ENCODE measurements at places on chromosomes 2 and 18.

DNA sequence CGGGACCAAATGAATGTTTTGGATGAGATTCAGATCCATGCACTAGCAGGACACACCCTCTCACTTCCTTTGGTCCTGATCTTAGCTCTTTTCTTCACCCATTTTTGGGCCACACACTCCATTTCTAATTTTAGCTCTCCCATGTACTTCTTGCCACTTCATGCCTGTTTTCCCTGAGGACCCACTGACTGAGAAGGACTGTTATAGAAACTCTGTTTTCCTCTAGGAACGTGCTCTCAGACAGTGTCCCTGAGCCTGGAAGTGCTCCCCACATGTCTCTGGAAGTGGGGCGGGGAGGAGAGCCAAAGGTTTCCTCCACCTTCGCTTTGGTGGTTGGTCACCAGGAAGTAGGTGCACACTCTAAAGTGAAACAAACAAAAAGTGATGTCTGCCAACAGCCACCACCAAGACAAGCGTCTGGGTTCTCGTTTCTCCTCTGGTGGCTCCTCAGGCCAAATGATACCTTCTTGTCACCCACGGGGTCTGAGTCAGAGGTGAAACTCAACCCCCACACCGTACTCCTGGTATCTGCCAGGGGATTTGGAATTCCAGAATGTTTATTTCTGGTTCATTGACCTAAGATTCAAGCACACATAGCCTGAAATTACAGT, 74.7 kb downstream of the MERTK start:
- no peak for DNase-seq

- DNase-seq, result no peak
Measured at GRCh38 chr2:136259551-136259950, 141.6 kb upstream of the CXCR4 start.

DNA sequence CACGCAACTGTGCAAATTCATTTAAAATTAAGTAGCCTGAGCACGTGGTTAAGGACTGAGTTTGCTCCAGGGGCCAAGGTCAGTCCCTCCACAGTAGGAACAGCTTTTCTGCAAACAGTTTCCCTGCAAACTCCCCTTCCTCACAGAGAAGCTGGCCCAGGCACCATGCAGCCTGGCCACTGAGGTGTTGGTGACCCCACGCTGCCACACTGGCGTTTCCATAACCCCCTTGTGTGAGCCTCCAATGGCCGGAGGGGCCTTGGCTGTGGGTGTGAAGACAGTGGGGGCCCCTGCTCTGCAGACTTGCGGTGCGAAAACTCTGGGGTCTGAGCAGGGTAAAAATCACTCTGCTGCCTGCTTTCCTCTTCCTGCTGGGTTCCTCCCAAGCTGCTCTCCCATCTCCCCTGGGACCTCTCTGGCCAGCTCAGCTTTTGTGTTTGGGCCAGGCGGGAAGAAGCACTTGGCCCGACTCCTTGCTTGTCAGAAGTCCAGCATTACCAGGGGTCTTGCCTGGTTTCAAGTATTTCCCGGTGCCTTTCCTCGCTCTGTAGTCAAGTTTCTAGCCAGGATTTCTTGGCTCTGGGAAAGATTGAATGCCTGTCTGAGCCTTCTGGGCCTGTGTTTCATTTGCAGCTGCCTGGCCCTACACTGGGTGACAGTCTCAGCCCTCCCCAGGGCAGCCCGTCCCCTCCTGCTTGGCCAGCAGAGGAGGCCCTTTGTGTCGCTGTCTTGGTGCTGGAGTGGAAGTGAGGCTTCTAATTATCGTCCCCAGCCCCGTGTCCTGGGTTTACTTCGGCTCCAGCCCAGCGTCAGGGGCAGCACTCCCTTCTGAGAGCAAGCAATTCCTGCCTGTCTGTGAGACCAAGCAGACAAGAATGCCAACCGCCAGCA, 131.4 kb upstream of the SLC1A4 start:
- no peak for DNase-seq

DNA sequence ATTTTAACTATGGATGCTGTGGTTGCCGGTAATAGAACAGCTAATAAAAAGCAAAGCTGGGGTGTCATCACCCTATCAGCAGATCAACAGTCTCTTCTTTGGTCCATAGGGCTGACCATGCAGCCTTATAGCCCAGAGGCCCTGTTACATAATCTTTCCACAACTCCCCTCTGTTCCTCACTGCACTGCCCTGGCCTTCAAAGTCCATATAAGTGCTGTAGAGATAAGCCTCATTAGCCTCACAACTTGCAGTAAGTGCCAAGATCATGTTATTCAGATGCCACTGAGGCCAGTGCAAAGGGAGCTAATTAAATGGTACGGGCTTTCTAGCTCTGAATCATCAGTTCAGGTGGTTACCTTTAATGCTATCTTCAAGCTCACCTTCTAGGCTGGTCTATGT, 89.7 kb upstream of the CXCR4 start:
- no peak for DNase-seq

DNA sequence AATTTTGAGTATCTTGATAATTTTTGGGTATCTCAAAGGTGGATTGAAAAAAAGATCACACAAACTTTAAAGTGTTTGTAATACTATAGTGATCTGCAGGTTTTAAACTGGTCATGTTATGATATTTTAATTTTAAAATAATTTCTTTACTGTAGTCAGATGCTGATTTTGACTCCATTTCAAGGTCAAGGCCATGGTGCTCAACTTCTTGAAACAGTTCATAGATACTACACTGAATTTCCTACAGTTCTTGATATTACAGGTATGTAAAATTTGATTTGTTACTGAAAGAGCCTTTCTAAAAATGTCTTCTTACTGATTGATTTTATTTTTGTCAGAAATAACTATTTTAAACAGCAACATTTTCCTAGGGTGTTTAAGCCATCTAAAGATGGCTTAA, 33.1 kb upstream of the METAP1D start:
- no peak for DNase-seq

DNA sequence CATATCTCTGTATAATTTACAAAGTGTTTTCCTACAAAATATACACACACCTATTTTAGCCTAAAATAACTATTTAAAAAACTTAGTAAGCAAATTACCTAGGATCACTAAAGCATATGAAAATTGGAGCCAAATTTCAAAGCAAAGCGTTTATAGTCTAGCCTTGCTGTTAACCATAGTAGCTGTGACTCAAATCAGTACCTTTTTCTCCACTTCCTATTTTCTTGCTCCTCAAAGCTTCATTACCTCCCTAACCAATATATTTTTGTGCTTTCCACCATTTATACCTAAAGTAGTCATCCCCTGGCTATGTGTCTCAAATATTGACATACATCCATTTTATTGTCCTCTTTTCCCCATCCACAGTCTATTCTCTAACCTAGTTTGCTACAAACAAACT, 73.1 kb downstream of the ERBB4 start:
- no peak for DNase-seq

DNA sequence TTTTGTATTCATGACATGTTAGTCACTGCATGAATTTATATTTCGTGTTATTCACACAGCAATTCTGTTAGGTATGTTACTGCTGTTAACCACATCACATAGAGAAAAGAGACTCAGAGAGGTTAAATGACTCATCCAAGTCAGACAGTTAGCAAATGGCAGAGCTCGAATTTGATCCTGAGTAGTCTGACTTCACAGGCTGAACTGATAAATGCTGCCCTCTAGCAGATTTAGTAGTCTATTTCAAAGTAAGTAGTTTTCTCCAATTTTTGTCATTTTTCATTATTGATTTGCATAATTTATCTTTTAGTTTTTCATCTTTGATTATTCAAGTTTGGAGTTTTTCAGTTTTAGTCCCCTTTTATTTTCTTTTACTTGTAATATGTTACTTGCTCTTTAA, 58.3 kb downstream of the WDR7 start:
- peak; percentile 7 for DNase-seq

DNA sequence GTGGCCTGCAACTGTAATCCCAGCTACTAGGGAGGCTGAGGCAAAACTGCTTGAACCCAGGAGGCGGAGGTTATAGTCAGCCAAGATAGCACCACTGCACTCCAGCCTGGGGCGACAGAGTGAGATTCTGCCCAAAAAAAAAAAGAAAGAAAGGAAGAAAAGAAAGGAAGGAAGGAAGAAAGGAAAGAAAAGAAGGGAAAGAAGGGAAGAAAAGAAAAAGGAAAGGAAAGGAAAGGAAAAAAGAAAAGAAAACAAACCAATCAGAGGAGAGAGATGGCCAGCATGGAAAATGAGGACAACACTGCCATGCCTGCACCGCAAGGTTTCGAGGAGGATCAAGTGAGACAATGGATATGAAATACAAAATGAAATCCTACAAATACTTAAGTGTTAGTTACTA, 34.7 kb downstream of the NOL10 start:
- no peak for DNase-seq

DNA sequence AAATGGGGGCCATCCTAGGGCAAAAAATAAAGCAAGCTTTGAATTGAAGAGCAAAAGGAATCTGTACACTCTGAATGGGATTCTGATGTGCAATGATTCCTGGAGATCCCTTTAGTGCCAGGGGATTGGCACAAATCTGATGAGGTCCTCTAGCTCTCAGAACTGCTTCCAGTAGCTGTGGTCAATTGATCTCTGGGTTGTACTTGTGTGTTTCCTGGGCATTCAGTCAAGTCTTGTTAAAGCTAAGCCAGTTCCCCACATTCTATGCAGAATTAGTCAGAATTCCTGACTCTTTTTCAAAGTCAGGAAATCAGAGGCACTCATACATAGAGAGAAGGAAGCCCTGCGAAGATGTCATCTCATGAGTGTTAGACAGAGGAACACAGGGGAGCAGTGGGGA, 161.3 kb downstream of the DNER start:
- DNase-seq, result no peak

GRCh38 chr2:123451542-123451941, 573.5 kb upstream of the CNTNAP5 start:
- no peak for DNase-seq

GRCh38 chr2:207090389-207090788, 75.4 kb downstream of the KLF7 start:
- DNase-seq, result no peak

DNA sequence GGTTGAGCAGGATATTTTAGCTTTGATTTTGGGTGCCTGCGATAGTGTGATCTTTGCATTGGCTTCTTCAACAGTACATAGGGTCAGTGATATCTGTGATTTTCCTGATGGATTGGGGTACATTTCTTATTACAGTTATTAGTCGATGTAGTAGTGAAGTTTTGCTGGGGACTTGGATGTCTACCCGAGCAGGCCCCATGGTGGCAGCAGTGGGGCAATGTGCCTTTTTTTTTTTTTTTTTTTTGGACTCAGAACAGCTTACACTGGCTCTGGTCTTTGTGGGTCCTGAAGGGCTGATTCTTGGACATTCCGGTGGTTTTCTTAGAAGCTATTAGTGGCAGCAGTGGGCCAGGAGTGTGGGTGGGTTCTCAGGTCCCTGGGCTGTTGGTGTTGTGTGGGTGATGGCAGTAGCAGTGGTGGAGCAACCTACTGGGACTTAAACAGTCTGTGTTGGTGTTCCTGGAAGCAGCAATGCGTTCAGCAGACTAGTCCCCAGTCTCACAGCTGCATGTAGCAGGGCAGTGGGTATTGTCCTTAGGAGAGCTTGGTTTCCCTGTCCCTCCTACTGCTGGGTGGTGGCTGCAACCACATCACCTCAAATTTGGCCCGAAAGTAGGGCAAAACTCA, 53.7 kb upstream of the SLC4A10 start:
- no peak for DNase-seq

DNA sequence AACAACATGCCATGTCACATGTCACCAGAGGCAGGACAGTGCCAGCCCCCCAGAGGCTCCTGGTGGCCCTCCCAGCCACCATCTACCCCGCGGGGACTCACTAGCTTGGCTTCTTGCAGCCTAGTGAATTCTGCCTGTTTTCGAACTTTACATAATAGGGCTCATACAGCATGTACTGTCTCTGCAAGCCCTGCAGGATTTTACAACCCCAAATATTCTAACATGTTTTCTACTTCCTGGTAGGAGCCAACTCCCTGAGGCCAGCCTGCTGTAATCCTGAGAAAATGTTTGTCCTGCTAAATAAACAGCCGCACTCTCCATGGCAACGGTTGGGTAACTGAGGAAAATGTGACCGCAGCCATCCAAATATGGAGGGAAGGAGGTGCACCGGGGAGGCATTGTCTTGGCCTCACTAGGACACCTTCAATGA, 2.7 kb downstream of the PER2 start:
- DNase-seq, result peak; percentile 65

GRCh38 chr2:95034221-95034620, 8.7 kb downstream of the MAL start:
- no peak for DNase-seq

GRCh38 chr2:37721201-37721560, 49.7 kb upstream of the CDC42EP3 start:
- no peak for DNase-seq

GRCh38 chr18:25225151-25225550, 126.8 kb downstream of the ZNF521 start:
- DNase-seq, result no peak

DNA sequence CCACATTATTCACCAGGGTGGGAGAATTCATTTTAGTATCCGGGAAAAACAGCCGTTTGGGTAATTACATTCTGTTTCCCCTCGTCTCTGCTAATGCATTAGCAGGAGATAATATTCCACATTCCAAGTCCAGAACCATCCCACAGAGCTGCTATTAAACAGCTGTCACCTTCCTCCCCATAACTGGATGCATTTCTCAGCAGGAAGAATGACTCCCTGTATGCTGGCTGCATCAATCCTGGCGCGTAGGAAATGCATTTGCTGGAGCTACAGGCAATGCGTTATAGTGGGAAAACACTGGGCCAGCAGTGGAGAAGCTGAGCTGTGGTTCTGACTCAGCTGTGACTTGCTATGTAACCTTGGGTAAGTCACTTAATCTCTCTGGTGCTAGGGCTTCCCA, 246.0 kb downstream of the CLIP4 start:
- DNase-seq, result no peak

- DNase-seq, result no peak
Measured at GRCh38 chr2:10573709-10574108, 116.1 kb downstream of the NOL10 start.

DNA sequence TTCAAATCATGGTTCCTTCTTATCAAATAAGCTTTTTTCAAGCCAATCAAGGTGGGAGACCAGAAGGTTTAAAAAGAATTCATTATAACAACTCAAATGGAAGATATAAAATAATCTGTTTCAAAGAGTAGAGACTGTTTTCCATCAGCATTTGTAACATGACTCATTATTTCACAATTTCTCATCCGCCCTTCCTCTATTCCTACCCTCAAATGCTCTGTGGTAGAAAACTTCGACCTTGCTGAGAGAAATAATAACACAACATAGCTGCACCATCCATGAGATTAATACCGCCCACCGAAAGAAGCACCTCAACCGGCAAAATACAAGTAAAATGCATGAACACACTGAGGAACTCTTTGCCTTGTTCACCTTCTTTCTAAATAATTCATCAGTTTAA, 2039.2 kb upstream of the CELF4 start:
- no peak for DNase-seq

DNA sequence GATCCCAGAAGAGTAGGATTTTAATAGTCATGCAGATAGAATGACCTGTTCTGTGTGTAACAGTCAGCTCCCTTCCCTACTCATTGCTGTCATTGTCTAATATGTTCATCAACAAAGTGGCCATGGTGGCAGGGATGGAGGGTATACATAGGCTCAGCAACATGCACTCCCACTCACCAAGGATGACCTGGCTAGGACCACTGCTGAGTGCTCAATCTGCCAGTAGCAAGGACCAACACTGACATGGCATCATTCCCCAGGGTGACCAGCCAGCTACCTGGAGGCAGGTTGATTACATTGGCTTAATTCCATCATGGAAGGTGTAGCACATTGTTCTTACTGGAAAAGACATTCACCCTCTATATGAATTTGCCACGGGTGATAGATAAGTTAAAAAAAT, 401.7 kb upstream of the CELF4 start:
- no peak for DNase-seq
